Fibroblast of the conjunctiva (primary cell): ENCODE measurements at places on chromosomes 4 and X.
A peak's percentile ranks its signal among the peaks of the same experiment; 100 is the strongest.

GRCh38 chrX:63751481-63751880 is 33.5 kb downstream of the ARHGEF9 start:
- no peak for DNase-seq

- no peak for DNase-seq
Observed at GRCh38 chr4:8165374-8165896, 6.8 kb upstream of the ABLIM2 start.

DNA sequence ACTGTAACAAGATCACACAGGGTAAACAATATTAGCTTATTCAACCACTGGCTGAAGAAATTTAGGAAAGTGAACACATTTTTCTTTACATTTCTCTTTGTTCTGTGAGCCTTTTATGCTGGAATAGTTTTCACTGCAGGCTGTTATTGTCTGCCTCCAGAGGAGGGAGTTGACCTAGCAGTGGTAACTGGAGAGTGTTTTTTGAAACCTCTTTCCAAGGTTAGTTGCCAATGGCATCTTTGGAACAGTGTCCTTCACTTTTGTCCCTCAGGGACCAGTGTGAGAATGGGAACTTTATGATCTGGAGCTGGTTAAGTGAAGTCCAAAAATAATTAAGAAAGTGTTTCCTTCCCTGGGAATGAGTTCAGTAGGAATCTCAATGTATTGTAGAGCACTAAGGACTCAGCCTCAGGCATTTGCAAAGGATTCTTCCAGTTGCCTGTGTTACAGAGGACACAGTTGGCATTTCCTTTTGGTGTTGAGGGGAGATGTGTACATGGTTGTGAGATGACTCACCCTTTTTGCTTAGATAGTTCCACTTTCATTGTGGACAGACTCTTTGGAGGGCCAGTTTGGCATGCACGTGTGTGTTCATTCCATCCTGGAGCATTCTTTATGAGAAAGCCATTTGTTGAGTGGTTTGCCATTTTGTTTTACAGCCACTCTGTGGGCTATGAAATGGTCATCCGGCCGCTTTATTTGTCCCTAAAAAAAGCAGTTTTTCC is 61.3 kb downstream of the AR start:
- DNase-seq, result peak; percentile 83

- DNase-seq, result no peak
Observed at GRCh38 chrX:125093852-125094251, 225.8 kb upstream of the TEX13C start.

GRCh38 chrX:76996641-76997040 is 450.5 kb upstream of the FGF16 start:
- no peak for DNase-seq

GRCh38 chr4:4488405-4489404 is 53.1 kb downstream of the STX18 start:
- peak; percentile 85 for DNase-seq

DNA sequence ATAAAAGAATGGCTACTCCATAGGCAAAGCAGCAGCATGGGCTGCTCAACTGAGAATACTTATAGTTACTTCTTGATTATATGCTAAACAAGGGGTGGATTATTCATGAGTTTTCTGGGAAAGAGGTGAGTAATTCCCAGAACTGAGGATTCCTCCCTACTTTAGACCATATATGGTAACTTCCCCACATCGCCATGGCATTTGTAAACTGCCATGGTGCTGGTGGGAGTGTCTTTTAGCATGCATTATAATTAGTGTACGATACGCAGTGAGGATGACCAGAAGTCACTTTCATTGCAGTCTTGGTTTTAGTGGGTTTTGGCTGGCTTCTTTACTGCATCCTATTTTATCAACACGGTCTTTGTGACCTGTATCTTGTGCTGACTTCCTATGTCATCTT is 141.5 kb downstream of the MAGEB17 start:
- DNase-seq, result no peak

DNA sequence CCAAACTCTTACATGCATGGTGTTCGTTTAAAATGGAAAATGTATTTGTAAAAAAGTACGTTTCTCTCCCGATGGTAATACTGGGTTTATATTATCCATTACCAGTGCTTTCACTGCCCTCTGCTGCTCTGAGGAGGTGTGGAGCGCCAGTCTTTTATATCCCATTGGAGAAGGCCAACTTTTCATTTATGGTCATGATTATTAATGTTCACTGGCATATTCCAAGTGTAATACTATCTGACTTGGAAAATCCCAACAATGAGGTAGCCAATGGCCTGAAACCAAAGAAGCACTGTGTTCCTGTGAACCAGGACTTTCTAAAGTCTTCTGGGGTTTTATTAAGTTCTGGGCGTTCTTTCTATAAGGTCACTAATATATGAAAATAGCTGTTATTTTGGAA is 80.7 kb downstream of the SYNPO2 start:
- peak; percentile 59 for DNase-seq

GRCh38 chrX:97200454-97200853 is 316.7 kb downstream of the RPA4 start:
- DNase-seq, result no peak

GRCh38 chr4:175290401-175290800 is 372.2 kb downstream of the ADAM29 start:
- DNase-seq, result peak; percentile 33

- peak; percentile 59 for DNase-seq
Observed at GRCh38 chrX:107000013-107000515, at the start of gene MORC4. TSS of gene MORC4 (minus strand) at chrX:107000212. CDS start at chrX:106999969, 243 bp downstream.

- DNase-seq, result no peak
Observed at GRCh38 chr4:7687796-7688195, 251.9 kb downstream of the AFAP1 start.

DNA sequence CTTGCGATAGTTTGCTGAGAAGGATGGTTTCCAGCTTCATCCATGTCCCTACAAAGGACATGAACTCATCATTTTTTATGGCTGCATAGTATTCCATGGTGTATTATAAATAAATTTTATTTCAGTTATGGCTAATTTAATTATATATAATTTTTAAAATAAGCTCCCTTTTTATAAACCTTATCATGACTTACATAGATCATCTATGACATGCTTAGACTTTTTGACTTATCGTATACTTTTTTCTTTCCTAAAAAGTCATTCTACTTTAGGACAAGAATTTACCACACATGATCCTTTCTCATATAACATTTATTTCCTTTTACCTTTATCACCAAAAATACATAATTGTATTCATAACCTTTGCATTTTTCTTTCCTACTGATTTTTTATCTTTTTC is 376.5 kb downstream of the CCSER1 start:
- no peak for DNase-seq

DNA sequence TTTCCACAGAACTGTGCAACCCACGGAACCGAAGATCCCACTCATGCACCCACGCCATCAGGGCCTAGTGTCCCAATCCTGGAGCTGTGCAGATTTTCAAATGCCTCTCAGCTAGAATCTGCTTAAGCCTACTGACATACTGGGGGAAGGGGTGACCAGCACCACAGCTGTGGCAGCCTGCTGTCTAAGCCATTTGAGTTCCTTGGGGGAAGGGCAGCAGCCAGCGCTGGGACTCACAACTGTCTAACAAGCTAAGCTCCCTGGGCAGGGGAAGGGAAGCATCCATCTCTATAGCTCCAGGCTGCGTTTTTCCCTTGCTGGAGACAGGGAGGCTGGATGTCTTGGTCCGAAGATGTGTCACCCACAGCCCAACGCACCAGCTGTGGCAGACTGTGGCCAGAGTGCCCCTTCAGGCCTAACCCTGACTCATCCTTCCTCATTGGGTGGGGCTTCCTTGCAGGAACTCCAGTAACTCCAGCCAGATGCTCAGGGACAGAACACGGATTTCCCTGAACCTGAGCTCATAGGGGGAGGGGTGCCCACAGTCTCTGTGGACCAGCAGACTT is 194.8 kb downstream of the CHRDL1 start:
- no peak for DNase-seq
